ENCODE measurements at places on chromosomes 4 and X. TPM values are rescaled to one million over a fixed set of nuclear protein-coding genes. Genes with fewer than 3 reads are reported as not detected.

GRCh38 chr4:155600244-155600643 lies 66.4 kb upstream of the GUCY1A1 start:
- H3K27ac ChIP-seq, result no peak overlapping the region
- no peaks in the 10 kb centered on the region for H3K27me3 ChIP-seq
- peaks cover 26% of the 10 kb centered on the region for H3K4me1 ChIP-seq
- H3K36me3 ChIP-seq, result no peaks in the 10 kb centered on the region
- H3K4me3 ChIP-seq, result no peak overlapping the region

- H3K27me3 ChIP-seq, result no peaks in the 10 kb centered on the region
- no peak overlapping the region for H3K4me3 ChIP-seq
- no peak overlapping the region for H3K27ac ChIP-seq
- H3K4me1 ChIP-seq, result peaks cover 10% of the 10 kb centered on the region
- H3K36me3 ChIP-seq, result no peaks in the 10 kb centered on the region
Measured at GRCh38 chr4:53066155-53066554, 204.0 kb downstream of the RASL11B start.

- no peaks in the 10 kb centered on the region for H3K4me1 ChIP-seq
- no peak for DNase-seq
- H3K27me3 ChIP-seq, result no peaks in the 10 kb centered on the region
- H3K27ac ChIP-seq, result no peak overlapping the region
- H3K36me3 ChIP-seq, result no peaks in the 10 kb centered on the region
Measured at GRCh38 chr4:177239878-177240277, 69.8 kb upstream of the NEIL3 start.

DNA sequence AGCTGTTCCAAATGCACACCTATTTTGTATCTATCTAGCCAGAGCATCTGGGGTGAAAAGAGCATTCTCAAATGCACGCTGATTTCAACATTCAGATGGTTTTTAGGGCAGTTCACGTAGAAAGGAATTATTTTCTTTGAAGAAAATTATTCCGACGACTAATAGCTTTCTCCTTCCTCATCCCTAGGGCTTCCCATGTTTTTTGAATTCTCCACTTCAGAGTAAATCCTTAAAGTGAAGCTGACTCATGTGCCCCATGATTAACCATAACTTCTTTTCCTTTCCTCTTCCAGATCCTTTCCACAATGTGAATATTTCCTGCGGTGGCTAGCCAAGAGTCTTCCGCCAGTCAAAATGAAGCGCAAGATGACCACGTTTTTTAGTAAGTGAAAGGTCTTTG lies 86.7 kb upstream of the PDHA1 start:
- H3K4me1 ChIP-seq, result no peaks in the 10 kb centered on the region
- no peak overlapping the region for H3K4me3 ChIP-seq
- DNase-seq, result no peak
- no peak overlapping the region for H3K27ac ChIP-seq
- H3K36me3 ChIP-seq, result peaks cover 1% of the 10 kb centered on the region

DNA sequence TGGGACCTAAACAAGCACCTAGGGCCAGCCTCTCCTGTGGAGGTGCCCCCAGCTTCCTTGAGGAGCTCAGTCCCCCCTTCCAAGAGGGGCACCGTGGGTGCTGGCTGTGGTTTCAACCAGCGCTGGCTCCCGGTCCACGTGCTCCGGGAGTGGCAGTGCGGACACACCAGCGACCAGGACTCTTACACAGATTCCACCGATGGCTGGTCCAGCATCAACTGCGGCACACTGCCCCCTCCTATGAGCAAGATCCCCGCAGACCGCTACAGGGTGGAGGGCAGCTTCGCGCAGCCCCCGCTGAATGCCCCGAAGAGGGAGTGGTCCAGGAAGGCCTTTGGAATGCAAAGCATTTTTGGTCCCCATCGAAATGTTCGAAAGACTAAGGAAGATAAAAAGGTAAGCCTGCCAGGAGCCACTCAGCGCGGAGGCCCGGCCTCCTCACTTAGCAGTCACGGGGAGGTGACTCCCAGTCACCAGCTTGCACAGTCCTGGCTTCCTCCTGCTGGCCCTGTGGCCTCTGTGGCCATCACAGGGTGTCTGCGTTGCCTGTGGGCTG lies 24.9 kb downstream of the RGS12 start:
- DNase-seq, result no peak
- peaks cover 17% of the 10 kb centered on the region for H3K36me3 ChIP-seq
- H3K27ac ChIP-seq, result no peak overlapping the region
- H3K4me1 ChIP-seq, result peaks cover 24% of the 10 kb centered on the region
- no peaks in the 10 kb centered on the region for H3K27me3 ChIP-seq

DNA sequence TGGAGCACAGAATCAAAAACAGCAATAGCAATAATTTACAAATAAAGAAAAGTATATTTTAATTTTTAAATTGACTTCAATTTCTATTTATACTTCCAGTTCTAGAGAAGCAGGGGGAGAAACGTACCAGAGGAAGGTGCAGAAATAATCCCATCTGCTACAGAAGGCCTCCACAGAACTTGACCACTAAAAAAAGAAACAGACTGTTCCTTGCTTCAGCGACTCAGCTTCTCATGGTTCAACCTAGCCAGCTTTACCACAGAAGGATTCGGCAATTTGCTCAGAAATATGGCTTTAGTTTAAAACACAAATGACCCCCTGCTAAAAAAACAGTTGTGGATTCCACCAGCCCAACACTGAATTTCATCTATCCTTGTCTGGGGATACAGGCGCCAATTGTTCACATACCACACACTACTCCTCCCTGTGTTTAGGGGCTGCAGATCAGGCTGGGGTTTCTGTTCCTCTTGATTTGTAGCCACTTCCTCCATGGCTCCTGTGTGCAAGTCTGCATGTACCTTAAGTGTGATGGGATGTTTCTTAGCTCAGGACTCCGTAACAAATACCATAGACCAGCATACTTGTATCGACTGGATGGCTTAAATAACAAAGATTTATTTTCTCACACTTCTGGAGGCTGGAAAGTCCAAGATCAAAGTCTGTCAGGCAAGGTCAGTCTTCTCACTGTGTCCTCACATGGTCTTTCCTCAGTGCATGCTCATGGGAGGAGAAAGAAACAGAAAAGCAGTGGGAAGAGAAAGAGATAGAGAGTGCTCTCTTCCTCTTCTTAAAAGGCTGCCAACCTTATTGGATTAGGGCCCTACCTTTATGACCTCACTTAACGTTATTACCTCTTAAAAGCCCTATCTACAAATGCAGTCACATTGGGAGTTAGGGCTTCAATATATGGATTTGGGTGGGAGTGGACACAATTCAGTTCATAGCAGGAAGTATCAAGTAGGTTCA lies 79.1 kb downstream of the AMOT start:
- no peak for DNase-seq
- H3K4me3 ChIP-seq, result no peak overlapping the region
- H3K27ac ChIP-seq, result no peak overlapping the region
- peaks cover 24% of the 10 kb centered on the region for H3K4me1 ChIP-seq
- no peaks in the 10 kb centered on the region for H3K27me3 ChIP-seq

DNA sequence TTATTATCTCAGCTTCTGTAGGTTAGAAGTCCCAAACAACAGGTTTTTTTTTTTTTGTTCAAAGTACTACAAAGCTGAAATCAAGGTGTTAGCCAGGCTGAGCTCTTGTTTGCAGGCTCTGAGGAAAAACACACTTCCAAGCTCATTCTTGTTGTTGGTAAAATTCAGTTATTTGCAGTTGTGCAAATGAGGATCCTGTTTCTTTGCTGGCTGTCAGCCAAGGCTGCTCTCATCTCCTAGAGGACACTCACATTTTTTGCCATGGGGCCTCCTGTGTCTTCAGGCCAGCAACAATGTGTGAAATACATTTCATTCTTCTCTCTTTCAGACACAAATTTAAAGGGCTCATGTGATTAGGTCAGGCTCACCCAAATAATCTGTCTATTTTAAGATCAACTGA lies 60.3 kb upstream of the HSD17B10 start:
- H3K4me1 ChIP-seq, result no peaks in the 10 kb centered on the region
- no peak overlapping the region for H3K4me3 ChIP-seq
- H3K27ac ChIP-seq, result no peak overlapping the region
- DNase-seq, result no peak
- H3K27me3 ChIP-seq, result no peaks in the 10 kb centered on the region

DNA sequence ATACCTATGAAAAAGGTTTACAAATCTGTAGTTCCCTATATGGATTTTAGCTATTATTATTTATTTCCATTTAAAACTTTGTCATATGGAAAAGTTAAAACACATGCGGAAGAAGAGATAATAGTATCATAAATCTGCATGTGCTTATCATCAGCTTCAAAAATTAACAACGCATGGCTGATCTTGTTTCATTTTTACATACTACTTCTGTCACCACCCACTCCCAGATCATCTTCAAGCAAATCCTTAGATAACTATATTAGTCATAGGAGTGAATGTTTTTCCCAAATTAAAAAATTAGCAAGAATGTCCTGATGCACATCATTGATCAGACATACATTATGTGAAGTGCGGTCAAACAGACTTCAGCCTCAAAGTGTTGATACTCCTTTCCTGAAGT lies 24.6 kb upstream of the MOB1B start:
- H3K27me3 ChIP-seq, result no peaks in the 10 kb centered on the region
- no peak for DNase-seq
- no peak overlapping the region for H3K4me3 ChIP-seq

DNA sequence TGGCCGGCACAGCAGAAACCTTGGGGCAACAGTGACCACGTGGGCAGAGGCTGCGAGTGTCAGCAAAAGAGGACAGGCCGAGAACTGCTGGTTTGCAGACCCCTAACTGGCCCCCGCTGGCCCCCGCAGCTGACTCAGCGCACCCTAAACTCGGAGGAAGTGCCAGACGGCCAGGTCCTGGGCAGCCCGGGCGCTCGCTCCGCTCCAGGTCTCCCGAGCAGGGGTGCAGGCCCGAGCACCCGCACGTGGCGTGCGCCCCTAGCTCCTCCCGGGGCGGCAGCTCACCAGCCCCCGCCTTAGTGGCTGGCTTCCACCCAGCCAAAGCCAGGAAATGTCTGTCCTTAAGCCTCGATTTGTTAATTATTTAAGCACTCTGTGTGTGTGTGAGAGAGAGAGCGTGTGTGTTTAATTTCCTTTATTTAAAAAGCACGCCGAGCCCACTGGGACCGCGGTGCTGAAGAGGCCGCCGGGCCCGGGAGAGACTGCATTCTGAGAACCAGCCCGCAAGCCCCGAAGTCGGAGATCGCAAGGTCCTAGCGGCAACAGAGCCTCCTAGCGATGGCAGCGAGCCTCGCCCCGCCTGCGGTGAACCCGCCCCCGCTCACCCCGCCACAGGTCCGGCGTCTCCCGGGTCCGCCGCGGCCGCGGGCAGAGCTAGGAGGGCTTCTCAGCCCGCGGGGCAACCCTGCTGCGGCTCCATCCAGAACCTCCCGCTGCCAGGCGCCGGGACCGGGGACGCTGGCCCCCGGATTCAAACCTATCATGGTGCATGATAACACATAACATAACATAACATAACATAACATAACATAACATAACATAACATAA lies 45.9 kb upstream of the CDKN2AIP start:
- H3K27me3 ChIP-seq, result peaks cover 37% of the 10 kb centered on the region
- peak overlapping the region; percentile 73 for H3K4me3 ChIP-seq
- H3K27ac ChIP-seq, result peak overlapping the region; percentile 75
- H3K4me1 ChIP-seq, result peaks cover 23% of the 10 kb centered on the region

DNA sequence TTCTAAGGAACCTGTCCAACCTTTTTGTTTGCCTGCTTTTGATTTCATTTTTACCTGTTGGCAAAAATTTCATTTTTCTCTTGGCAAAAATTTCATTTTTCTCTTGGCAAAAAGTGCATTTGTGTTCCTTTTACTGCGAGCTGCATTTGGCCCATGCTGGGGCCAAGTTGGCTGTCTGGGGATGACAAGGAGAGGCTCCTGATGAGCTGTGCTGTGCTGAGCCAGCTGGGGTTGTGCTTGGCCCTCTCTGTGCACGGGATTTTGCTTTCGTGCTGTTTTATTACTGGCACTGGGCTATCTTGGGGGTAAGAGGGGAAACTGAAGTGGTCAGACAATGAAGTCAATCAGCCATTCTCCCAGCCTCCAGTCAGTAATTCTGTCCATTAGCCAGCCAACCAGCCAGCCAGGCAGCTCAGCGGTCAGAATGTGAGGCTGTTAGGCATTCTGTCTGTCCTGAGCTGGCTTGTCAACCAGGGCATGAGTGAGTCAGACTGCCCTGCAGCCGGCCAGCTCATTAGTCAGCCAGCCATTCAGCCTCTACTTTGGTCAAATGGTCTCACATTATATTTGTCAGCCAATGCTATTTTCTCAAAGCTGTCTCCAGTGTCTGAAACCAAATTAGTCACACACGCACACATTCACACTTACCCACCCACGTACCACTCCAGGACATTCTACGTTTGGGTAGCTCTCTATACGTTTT lies 56.9 kb upstream of the PRPS1 start:
- no peak overlapping the region for H3K4me3 ChIP-seq
- no peaks in the 10 kb centered on the region for H3K36me3 ChIP-seq
- H3K27me3 ChIP-seq, result no peaks in the 10 kb centered on the region
- H3K27ac ChIP-seq, result no peak overlapping the region

DNA sequence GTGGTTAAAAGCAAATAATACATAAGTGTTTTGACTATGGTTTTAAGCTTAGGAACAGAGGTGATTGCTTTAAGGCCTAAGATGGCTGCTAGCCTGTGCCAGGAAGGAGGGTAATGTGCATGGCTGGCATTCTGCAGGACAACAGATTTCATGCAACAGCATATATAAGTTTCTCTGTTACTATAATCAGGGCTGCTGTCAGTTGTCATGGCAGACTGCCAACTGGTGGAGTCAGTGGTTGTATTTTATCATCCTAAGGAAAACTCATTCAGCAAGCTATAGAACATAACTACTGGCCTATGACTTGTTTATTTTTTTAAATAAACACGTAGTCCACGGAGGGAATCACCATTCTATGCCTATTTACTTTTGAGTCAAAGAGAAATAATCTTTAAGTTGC lies 77.7 kb upstream of the DCAF8L1 start:
- no peaks in the 10 kb centered on the region for H3K27me3 ChIP-seq
- H3K36me3 ChIP-seq, result no peaks in the 10 kb centered on the region
- no peaks in the 10 kb centered on the region for H3K4me1 ChIP-seq
- H3K4me3 ChIP-seq, result no peak overlapping the region
- no peak for DNase-seq

DNA sequence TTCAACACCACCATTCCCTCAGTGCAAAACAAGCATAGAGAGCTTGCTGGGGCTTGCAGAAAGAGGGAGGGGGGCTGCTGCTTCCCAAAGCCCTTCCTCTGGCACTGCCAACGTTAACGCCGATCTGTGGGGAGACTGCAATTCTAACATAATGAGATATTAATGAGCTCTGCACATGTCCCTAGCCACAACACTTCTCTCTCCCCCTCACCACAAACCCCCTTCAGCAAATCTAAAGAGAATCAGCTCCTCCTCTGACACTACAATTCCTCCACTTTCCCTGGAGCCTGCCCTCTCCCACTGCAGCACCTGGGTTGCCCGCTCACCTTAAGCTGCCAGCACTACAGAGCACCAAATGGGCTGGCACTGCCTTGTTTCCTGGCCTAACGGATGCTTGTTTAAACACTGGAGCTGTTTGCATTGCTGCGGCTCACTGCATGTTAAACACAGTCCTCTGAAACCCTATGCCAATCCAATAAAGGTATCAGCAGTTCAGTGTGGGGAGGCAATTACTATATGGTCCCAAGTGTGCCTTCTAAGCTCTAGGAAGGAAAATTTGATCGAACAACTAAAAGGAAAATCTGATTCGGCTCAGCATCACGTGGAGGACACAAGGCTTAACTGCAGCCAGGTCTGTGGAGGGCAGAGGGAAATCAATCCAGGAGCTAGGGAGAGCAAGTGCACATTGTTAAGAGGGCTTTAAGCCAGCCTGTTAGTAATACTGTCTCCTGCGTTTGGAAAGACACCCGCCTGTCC lies 232.4 kb downstream of the MAML3 start:
- peak; percentile 29 for DNase-seq
- H3K36me3 ChIP-seq, result peaks cover 7% of the 10 kb centered on the region
- peak overlapping the region; percentile 91 for H3K27ac ChIP-seq
- H3K27me3 ChIP-seq, result no peaks in the 10 kb centered on the region
- peaks cover 62% of the 10 kb centered on the region for H3K4me1 ChIP-seq

Gene TBC1D9
- 36.4 TPM for total RNA-seq

Gene PRKG2
- 3.3 TPM for total RNA-seq

Gene LRAT
- 22.6 TPM for total RNA-seq

Gene NUP54
- 67.5 TPM for total RNA-seq

Gene ZIC3
- total RNA-seq, result not detected
